ENCODE measurements at places on chromosomes 2 and 18.

DNA sequence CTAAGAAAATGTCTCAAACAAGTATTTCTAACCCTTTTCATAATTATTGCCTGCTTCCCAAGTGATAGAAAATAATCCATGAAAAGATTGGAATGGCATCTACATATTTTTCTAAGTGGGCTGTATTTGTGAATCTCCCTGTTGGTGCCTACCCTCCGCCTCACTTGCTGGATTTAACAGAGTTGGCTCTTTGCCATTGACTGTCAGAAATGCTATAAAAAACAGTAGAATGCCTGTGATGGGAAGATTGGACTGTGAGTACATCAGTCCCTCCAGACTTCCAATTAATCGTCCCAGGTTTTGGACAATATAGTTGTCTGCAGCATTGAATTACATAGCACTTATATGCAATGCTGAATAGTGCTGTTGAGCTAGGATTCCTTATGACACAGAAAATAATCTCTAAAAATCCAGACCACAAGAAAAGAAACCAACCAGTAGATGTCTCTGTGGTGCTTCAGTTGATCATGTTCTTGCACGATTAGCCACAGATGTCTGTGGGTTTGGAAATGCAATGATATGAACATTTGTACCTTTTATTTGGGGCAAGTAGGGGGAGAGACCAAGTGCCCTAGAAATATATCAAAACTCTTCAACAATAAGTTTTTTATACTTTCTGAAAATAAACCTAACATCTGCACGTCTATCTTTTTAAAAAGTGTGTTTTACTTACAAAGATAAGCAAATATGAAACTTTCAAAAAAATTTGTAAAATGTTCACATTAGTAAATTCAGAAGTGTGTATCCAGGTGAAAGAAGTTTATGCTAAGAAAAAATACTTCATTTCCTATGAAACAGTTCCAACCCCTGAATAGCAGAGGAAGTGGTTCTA, 88.5 kb downstream of the DYNAP start:
- peak; percentile 94 for DNase-seq

- DNase-seq = no peak
These were observed 10.1 kb downstream of the HJURP start for GRCh38 chr2:233844064-233844807.

GRCh38 chr2:76808732-76809131, 713.4 kb downstream of the LRRTM4 start:
- no peak for DNase-seq

- DNase-seq = peak; percentile 98
These were observed 995 bp upstream of the RTN4 start for GRCh38 chr2:55051026-55051866.

GRCh38 chr2:19226871-19227270, 131.6 kb downstream of the OSR1 start:
- no peak for DNase-seq

GRCh38 chr18:58257461-58257860, 213.4 kb downstream of the NEDD4L start:
- peak; percentile 47 for DNase-seq

- DNase-seq = no peak
These were observed 951 bp downstream of the EN1 start for GRCh38 chr2:118846442-118846952.

DNA sequence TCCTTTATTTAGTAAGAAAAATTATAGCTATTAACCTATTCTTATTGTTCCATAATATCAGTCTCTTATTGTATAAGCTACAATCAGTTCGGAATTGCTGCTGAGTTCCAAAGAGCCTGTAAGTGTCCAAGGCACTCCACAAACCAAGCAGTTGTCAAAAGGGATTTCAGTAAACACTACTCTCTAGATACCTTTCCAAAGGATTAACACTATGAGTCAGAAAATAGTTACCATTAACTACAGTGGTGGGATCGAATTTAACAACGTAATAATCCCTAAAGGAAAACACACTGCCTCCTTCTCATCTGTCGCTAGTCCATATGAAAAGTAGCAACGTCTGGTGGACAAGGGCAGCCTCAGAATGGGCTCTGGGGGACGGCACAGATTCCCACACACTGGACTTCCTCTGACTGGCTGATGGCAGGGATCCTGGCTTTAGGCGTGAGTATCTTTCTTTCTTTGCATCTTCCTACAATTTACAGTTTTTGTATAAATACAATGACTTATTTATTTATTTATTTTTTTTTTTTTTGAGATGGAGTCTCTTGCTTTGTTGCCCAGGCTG, 8.8 kb downstream of the TGFBRAP1 start:
- DNase-seq = no peak

- DNase-seq = no peak
These were observed 16.6 kb upstream of the HK2 start for GRCh38 chr2:74817304-74817675.

- DNase-seq = no peak
These were observed 1.1 kb upstream of the ERMN start for GRCh38 chr2:157326698-157327097.

GRCh38 chr2:60331115-60331809, 222.2 kb downstream of the BCL11A start:
- peak; percentile 13 for DNase-seq

DNA sequence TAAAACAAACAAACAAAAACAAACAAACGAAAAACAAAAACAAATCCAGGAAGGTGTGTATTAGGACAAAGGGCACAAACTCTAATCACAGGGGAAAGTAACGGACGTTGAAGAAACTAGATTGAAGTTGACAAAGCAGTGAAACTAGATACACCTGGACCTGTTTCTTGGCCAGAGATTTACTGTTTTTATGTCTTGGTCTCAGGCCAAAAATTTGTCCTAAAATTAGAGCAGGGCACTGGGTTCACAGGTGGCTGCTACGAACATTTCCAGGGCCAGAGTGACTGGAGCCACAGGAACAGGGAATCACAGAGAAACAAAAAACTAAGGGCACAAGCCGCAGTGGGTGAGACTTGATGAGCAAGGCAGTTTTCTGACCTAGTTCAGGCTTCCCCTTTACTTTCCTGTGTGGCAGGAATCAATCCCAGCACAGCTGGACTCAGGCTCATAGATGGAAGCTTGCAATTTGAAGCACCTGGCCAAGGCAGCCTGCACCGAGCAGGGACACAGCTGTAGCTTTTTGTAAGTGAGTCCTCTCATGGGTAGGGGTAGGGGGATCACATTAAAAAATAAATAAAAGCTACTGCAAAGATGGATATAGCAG, 329.4 kb downstream of the DLGAP1 start:
- no peak for DNase-seq

- DNase-seq = peak; percentile 16
These were observed 145.8 kb downstream of the LAMA3 start for GRCh38 chr18:23835091-23835490.

- DNase-seq = no peak
These were observed 11.7 kb upstream of the SCRN3 start for GRCh38 chr2:174383796-174384195.

DNA sequence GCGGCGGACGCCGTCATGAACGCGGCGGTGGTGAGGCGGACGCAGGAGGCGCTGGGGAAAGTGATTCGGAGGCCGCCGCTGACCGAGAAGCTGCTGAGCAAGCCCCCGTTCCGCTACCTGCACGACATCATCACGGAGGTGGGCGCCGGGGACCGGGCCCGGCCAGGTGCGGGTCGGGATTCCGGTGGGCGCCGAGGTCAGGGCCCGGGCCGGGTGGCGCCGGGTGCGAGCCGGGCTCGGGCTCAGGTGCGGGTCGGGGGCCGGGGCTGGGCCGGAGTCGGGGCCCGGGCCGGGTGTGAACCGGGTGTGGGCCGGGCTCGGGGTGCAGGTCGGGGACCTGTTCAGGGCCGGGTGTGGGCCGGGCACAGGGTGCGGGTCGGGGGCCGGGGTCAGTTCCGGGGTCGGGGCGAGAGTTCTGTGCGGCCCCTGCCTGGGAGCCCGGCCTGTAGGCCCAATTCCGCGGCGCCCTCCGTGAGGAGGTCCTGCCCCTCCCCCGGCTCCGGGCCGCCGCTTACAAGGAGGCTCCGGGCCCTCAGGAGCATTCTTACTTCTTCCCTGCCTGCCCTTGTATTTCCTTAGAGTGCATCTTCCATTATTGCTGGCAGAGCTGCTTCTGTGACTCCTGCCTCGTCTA, 447 bp downstream of the TRAF3IP1 start:
- peak; percentile 26 for DNase-seq

DNA sequence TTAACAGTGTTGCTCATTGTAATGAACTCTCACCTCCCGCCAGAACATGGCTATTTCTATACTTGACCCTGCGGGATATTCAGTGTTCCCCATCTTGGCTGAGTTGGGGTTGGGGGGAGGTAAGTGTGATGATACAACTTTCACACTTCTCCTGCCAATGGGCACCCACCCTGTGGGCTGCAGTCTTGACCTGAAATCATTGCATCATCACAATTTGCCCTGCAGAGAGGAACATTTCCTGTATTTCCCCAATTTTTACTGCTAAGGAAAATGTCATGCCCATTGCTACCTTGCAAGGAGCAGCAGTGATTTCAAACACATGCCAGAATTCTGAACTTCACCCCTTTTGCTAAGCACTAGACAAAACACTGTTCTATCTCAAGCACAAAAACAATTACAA, 92.1 kb downstream of the ADD2 start:
- no peak for DNase-seq

- peak; percentile 74 for DNase-seq
These were observed 33.5 kb upstream of the CCDC93 start for GRCh38 chr2:118047380-118047826.

- DNase-seq = no peak
These were observed 1261.7 kb downstream of the LRP1B start for GRCh38 chr2:140869107-140869506.

GRCh38 chr18:13258921-13259320, 40.4 kb downstream of the LDLRAD4 start:
- no peak for DNase-seq

DNA sequence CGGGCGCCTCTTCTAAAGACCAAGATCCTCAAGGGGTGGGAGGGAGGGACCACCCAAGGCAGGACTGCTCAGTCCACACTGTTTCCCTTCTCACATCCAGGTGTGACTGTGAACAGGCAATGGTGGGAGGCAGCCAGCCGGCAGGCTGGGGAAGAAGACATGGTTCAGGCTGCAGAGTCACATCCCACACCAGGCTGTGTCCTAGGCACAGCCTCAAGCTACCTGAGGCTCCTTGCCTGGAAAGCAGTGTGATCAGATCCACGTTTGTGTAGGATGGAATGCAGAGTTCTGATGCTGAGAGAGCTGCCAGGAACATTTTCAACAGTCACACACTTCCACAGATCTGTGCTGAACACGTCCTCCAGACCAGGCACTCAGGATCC, 16.4 kb downstream of the SLC66A2 start:
- no peak for DNase-seq

GRCh38 chr2:56709181-56709580, 525.4 kb downstream of the CCDC85A start:
- DNase-seq = no peak

GRCh38 chr2:44672431-44672830, 269.1 kb upstream of the SIX3 start:
- DNase-seq = no peak

DNA sequence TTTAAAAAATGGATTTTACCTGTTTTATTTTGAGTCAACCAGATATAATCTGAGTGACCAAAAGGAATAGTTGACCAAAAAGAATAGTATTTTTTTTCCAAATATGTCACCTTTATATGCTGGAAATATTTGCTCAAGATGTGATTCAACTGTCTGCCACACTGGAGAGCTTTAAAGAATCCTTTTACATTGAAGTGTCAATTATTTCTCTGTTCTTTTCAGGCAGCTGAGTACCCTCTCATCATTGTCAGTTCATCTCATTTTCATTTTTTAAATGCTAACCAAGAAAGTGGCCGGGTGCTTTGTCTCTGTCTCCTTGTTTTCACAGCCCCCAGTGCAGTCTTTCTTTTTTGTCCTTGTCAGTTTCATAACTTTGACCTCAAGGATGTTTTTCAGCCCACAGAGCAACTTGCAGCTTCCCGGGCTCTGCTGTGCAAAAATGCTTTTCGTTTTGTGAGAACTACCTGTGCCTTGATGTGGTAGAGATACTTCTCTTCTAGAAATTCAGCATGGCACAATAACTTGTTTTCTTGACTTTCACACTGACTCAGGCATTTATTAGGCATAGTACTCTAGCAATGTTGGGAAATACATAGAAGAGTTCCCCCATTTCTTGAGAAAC, 23.4 kb upstream of the CERS6 start:
- DNase-seq = peak; percentile 62

- DNase-seq = peak; percentile 30
These were observed 84.4 kb downstream of the SESTD1 start for GRCh38 chr2:179180242-179180641.

DNA sequence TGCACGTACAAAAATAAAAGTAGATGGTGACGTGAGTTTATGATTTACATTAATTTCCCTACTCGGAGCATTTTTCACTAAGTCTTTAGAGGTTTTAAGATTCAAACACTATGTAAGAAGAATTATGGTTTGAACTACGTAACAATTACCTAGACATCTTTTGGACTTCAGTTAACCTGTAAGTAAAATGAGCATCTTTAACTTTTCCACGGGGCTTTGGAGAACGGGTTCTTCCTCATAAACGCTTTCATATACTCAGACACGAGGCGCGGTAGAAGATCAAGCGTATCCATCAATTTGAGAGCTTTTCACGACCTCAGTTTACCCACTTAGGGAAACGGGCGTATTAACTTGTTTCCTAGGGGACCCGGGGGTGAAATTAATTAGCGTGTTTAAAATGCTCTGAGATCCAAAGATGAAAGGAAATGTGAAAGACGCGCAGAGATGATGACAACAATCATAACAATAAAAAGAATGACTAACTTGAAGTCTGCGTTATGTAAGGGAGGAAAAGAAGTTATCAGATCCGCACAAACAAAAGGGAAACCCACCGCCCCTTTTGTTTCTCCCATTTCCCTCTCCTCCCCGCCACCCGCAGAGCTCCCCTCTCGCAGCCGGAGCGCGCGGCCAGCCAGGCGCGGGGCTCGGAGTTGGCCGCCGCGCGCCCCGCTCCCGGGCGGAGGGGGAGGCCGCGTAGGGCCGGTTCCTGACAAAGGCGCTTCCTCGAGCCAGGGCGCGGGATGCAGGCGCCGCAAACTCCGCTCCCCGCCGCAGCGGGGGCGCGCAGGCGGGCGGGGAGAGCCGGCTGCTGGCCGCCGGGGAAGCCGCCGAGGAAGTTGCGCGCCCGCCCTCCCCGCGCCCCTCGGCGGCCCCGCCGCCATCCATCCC, 807 bp downstream of the PELI1 start:
- peak; percentile 52 for DNase-seq

DNA sequence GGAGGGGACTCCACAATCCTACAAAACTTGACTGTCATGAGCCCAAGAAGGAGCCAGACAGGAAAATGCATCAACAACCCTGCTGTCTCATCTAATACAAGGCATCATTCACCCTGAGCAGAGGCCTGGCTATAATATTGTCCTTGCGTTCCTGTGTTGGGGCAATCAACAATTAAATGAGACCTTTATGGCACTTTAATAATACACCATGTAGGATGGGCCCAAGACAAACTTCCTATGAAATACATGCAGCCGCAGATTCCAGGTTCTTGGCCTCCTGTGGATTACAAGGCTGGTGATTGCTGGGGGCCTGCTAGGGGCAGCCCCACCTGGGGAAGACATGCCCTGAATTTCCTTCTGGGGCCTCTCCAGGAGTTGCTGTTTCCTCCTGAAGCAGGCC, 82.8 kb upstream of the PPP1CB start:
- DNase-seq = no peak

- DNase-seq = peak; percentile 49
These were observed 89.0 kb downstream of the UGGT1 start for GRCh38 chr2:128180031-128180430.

- DNase-seq = no peak
These were observed 42.9 kb upstream of the SNED1 start for GRCh38 chr2:240955306-240956170.
